ENCODE measurements at places on chromosomes 16 and 17.
A peak's percentile ranks its signal among the peaks of the same experiment; 100 is the strongest.

DNA sequence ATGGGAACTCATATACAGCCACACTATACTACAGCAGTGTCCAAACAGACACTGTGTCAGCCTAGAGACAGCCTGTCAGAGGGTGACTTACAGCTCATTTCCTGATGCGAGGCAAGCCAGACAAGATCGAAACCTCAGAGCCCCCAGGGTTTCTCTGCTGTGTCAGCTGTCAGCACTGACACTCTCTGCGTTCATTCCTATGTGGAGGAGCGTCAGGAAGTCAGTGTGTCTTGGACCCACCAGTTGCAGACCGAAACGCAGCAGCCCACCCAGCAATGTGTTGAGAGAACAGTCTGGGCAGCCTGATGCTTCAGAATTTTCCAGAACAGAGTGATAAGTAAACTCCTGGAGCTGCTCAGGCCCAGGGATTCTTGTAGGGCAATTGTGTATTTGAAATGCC lies 20.6 kb upstream of the MAPT start:
- DNase-seq = no peak

DNA sequence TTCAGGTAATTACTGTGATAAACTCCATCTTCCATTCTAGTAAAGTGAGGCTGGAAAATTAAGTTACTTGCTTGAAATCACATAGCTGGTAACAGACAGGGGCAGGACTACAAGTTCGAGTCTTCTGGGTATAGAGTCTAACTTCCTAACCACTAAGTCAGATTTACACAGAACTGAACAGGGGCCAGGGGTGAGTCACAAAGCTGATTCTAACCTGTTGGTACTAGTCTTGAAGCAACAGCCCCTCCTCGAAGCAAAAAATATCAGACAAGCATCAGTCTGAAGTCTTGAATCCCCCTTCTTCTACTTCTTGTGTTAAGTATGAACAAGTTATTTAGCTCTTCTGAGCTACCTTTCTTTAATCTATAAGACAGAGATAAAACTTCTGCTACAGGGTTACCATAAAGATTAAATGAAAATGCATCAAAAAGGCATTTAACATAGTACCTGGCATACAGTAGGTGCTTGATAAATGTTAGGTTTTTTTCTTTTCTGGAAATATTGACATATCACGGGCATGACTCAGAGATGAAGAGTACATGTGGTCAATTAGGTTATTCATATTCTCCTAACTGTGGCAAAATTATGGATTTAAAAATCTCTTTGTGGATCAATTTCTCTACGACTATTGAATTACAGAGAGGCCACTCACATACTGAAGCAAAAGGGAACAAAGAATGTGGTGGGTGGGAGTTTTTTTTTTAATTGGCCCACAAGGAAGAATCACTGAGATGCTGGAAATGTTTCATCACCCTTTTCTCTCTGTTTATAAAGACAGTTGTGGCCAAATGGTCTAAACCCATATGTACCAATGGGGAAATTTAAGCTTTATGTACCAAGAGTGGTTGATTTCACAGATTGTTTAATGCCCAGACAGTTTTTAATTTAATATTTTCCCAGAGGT lies 266.9 kb upstream of the DYNLRB2 start:
- DNase-seq = no peak

DNA sequence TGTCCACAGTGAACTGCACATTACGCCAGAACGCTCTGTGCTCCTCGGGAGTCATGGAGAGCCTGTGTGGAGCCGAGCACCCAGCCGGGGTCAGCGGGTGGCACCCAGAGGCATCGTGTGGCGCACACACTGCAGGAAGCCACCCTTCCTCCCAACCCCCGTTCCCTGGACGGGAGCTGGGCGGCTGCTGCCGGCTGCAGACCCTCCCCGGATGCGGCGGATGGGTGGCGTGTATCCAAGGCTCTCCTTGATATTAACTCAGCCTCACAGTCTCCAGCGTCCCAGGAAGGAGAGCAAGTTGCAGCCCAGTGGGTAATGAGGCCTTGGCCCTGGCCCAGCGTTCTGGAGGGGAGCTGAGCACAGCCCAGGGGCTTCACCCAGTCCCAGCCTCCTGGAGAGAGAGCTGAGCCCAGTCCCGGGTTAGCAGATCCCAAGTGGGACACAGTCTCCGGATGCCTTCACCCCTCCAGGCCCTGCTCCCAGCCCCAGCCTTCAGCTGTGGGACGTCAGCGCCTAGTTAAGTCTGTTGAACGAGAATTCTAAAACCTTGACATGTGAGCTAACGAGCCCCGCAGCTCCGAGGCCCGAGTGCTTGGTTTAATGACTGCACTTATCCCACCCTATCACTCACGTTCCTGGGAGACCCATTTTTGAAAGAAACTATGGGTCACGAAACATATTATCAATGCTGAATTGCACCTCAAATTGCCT lies 86.6 kb downstream of the TBC1D16 start:
- DNase-seq = peak; percentile 74

DNA sequence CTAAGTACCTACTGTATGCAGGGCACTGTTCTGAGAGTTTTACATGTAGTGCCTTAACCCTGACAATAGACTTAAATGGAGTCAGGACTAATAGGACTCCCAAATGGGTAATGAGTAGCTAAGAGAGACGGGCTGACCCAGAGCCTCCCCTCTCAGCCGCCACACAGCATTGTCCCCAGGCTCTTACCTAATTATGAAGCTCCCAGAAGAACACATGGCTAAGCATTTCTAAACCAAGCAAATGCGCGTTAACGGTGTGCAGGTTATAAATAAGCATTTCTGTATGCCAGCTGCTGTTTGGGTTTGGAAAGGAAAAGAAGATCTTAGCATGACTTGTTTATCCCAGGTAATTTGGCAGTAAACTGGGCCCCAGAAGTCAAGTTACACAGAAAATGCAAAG lies 14.3 kb downstream of the KATNIP start:
- DNase-seq = no peak

DNA sequence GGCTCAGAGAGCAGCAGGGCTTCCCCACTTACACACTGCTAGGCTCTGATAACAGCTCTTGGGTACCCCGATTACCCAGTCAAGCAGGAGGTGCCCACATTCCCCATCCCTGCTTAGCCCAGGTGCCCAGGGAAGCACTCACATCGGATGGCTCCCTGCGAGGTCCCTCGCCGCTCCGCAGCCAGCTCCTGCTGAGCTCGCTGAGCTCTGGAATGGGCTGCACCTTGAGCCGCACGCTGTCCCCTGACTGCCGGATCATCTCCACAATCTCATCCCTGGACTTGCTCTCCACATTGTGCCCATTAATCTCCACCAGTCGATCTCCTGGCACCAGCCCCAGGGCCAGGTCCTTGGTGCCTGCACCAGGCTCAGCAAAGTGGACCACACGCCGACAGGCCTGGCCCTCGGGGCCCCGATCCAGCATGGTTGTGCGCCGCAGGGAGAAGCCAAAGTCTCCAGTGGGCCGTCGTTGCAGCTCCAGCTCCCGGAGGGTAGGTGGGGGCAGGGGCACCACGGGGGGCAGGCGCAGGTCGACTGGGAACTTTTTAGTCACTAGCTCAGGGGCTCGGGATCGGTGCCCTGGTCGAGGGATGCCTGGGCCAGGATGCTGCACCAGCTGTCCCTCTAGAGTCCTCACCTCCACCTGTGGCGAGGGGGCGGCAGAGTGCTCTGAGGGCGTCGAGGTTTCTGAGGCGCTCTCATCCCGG lies 14.2 kb downstream of the MYO18A start:
- DNase-seq = no peak

DNA sequence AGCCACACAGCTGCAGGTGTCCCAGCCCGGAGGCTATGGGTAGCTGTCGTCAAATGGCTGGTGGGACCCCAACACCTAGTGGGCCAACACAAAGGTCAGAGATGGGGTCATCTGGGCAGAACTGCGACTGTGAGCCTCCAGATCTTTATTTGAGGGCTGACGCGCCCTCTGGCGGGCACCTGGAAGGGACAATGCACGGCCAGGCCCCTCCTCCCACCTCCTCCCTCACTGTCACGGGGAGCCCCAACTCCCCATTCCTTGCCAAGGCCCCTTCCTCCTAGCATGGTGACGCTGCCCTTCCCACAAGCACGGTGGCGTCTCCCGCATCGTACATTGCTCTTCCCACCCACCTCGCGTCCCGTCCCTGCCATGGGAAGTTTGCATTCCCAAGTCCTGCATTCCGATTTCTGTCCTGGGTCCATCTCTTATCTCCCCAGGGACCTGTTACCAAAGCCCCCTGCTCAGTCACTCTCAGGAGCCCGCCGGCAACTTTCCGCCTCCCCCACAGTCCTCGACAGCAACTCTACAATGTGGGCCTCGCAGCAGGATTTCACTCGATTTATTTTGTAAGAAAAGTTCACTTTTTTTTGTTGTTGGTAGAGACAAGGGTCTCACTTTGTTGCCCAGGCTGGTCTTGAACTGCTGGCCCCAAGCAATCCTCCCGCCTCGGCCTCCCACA lies 1.0 kb downstream of the TLE7 start:
- DNase-seq = no peak

GRCh38 chr17:47316311-47316710 lies 7.4 kb upstream of the EFCAB13 start:
- DNase-seq = no peak

Data from lower leg skin (tissue), 4 donors.